ENCODE measurements at places on chromosomes 7 and 10.

DNA sequence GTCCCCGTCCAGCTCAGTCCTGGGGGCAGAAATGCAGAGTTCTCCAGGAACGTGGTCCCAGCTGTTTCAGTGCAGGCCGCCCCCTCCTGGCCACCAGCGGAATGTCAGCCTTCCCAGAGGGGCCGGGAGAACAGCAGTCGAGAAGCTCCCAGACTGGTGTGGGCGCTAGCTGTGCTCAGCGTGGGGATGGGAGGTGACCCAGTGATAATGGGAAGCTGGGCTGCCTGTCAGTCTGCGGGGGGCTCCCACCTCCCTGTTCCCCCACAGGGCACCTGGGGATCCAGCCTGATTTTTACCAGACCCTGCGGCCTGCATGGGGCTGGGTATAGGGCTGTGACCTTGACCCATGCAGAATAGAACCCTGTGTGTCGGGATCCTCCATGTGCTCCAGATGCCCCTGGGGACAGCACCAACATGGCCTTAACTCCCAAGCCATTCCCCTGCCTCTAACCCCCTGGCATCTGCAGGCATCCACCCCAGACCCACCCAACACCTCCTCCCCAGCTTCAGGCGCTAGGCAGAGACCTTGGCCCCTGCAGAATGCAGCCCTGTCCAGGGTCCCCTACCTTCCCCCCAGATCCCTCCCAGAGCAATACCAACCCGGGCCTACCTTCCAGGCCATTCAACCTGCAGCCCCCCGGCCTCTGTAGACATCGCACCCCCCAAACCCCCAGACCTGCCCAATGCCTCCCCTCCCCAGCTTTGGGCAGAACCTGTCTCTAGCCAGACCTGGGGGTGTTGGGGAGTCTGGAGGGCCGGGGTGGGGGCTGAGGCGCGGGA, 880 bp upstream of the ELN start:
- DNase-seq, result peak; percentile 42

GRCh38 chr10:117762819-117763172, 220.2 kb downstream of the EMX2 start:
- DNase-seq, result no peak

- DNase-seq, result no peak
These were observed 189.5 kb upstream of the MYO3A start for GRCh38 chr10:25744574-25744973.

DNA sequence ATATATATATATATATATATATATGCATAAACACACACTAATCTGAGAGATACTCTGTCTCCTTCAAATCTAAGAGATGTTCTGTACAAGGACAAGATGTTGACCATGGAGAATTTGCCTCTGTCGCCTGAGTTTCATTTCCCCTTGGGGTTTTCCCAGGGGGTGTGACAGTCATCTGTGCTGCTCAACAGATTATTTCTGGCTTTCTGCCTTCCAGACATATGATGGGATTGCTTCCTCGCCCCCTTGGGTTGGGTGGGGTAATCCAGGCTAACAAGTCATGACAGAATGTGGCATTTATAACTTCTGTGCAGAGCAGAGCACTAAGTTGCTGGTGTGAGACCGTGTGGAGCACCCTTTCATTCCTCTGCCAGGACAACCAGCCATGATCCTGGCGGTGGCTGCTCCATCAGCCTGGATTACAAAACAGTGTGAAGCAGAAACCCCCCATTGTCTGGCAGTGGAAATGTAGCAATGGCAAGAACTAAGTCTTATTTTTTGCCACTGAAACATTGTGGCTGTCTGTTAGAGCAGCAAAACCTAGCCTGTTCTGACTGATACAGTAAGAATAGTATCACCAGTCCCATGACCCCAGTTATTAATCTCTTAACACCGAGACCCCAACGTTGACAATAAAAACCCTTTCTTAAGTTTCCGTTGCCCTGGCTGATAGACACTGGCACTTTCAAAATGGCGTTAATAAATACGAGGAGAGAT, 13.7 kb upstream of the USP6NL start:
- DNase-seq, result no peak

- DNase-seq, result no peak
These were observed 20.8 kb downstream of the AUTS2 start for GRCh38 chr7:69619054-69619453.

- DNase-seq, result no peak
These were observed 71.9 kb downstream of the MKI67 start for GRCh38 chr10:128054163-128054970.

DNA sequence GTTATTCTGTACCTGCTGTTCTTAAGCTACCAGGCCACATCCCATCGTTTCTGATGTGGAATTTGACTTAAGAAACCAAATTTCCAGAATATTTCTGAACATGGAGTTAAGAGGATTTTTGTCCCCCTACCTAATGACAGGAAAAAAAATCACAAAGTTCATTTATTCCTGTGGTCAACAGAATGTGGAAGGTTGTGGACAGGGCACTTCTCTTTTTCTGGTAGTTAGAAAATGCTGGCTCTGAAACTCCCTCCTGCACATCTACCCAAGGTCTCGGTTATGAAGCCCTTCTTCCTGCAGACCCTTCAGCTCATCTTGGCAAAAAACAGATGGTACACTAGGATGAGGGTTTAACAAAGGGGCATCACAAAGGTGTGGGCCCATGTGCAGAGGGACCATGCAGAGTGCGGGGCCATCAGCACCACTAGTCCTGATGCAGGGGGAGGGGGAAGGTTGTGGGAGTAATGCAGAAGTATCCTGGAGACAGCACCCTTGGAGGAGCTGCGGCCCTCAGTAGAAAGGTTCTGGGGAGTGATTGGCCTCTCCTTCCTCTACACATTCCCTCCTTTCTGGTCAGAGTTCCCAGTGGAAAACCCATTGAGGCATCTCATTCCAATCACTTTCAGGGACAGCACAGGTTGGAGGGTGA, 9.8 kb downstream of the ALOX5 start:
- no peak for DNase-seq

DNA sequence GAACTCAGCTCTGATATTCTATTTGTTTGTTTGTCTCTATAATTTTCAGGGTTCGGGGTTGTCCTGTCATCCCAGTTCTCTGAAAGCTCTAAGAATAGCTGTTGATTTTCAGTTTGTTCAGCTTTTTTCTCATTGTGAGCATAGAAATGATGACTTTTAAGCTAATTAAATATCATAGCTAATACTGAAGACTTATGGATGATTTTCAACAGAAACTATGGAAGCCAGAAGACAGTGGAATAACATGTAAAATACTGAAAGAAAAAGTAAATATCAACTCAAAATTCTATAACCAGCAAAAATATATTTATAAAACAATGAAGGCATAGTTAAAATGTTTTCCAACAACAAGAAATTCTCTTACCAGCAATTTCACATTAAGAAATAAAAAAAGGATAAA, 96.4 kb upstream of the ETV1 start:
- DNase-seq, result no peak

DNA sequence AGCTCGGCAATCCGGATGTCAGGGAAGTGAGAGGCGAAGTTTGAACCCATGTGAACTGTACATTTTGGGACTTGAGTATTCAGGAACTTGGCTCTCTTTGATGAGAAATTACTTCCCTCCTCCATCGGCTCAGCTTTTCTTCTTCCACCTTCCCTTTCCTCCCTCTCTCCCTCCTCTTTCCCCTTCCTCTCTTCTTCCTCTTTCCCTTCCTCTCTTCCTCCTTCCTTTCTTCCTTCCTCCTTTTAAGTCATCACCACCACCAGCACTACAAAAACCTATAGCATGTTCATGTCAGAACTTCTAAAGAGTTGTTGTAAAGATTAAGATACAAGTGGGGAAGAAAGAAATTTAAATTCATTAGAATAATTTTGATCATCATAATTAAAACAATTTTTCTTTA, 31.9 kb upstream of the CDHR3 start:
- DNase-seq, result no peak

DNA sequence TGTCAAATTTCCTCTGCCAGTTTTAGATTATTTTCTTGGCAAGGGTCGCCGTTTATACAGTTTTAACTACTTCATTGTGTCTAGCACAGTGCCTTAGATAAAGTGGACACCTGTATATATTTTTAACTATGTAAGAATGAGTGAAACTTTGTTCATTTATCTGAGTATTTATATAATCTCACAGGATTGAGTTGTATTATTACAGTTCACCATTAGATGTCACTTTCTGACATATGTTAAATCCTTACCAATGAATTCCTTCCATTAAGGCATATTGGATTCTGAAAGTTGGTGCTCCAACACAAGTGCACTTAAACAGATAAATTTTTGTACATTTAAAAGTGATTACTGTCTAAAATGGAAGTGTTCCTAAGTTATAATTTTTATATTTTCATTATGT, 43.0 kb downstream of the ZMYND11 start:
- DNase-seq, result no peak

DNA sequence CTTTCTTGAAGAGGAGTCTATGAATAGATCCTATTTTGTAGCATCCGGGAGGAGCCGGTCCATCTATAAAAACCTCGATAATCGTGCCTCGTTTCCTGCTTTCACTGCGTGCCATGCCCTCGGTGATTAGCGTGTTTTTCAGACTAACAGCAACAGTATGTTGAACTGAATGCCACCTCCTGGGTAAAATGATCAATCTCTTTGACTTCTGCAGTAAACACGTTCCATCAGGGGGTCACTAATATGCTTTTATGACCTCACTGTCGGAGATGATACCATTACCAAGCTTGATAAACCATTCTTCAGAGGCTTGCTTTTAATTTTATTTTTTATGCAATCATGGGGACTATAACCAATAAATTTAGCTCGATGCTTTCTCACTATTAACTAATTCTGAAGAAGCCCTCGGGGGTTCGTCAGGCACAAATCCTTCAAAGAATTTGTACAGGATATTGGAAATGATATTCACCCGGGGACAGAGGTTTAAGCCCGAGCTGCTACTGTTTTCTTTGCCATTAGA, 228.3 kb downstream of the ADARB2 start:
- DNase-seq, result no peak

DNA sequence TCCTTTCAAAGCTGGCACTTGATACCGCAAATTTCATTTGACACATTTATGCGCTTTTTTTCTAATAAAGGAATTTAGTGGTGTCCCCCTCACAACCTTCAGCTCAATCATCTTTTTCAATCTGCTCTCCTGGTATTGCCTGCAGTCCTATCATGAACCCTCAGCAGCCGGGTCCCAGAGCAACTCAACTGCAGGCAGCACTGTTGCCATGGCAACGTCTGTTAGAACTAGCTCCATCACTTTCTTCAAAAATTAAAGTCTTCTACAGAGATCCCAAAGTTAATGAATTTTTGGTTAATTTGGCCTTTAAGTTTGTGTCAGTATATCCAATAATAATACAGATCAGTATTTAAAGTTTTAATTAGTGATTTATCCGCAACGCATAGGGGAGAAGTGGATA, 136.1 kb upstream of the TARP start:
- DNase-seq, result no peak

DNA sequence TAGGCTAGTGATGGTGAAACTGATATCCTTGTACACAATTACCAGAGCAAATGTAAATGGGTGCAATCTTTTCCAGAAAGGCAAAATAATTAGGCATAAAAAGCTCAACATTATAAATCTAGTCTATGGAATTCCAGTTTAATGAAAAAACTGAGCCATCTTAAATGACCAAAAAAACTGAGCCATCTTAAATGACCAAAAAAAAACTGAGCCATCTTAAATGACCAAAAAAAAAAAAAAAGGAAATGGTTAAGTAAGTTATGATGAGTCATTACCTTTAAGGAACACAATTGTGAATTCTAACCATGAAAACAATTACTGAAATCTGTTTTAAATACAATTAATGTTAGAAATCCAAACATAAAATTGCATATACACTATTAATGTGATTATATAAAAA, 25.3 kb downstream of the USP6NL start:
- no peak for DNase-seq

- no peak for DNase-seq
These were observed 129.2 kb downstream of the BAMBI start for GRCh38 chr10:28806488-28806941.

- no peak for DNase-seq
These were observed 57.1 kb upstream of the RHOBTB1 start for GRCh38 chr10:61000769-61001730.

DNA sequence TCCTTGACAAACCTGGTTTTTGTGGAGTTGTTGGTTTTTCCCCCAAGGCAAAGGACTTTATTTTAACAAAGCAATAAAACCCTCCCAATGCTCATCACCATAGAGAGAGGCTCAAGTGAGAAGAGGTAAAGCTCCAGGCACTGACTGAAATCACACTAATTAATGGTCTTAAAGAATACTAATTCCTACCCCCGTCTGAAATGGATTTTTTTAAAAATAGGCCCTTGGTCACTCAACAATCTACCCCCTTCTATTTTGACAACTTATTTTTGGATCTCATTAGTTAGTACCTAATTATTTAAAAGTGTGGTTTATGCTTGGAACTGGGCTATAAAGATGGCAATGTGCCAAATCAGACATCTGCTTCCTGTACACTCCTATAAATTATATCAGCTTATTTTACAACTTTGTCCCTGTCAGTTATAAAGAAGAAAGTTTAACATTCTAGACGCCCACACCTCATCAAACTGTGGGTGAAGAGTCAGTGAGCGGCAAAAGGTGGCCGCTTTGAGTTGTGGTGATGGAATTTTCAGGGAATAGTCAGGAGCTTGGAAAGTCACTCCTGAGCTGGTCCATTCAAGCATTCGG, 10.6 kb downstream of the GLI3 start:
- DNase-seq, result no peak

- DNase-seq, result peak; percentile 93
These were observed 177.2 kb downstream of the SH3PXD2A start for GRCh38 chr10:103678178-103678526.

- no peak for DNase-seq
These were observed 555.0 kb downstream of the PTPRN2 start for GRCh38 chr7:158032561-158033115.

DNA sequence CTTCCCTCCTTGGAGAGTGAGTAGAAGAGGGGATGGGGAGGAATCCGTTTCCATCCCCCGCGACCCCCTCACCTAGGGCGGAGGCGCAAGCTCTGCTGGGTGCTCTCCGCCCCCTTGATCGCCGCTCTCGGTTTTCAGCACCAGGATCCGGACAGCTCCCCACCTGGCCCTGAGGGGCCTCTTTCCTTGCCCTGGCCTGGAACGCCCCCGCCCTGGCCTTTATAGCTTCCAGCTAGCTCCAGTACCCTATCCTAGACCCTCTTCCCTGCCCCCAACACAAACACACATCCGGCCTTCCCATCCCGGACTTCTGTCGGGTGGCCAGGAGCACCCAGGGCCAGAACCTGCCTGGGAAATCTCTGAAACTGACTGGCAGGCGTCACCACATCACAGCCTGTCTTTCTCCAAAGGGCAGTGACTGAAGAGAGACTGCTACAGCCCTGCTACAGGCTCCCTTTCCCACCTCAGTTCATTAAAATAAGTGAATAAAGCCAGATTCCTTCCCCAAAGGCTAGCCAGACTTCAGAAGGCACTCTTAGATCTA, 72.3 kb upstream of the LEP start:
- DNase-seq, result no peak

- no peak for DNase-seq
These were observed 35.0 kb downstream of the SUFU start for GRCh38 chr10:102538811-102539210.

DNA sequence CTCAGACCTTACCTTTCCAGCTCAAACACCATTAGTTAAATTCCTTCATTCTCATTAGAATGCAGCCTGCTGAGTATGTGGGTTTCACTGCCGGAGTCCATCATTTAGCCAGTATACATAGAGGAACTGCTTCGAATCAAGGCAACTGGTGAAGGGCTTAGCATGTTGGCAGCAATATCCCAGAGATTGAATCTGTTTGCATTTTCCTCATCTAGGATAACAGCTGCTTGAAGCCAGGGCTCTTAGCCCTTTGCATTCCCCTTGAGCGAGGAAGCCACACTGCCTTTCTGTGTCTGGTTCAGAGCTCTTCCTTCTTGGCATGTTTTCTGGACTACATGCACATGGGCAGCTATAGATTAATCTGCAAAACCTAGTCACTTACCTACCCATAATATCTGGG, 14.7 kb downstream of the NODAL start:
- no peak for DNase-seq

- DNase-seq, result peak; percentile 4
These were observed 37.0 kb downstream of the RBM20 start for GRCh38 chr10:110681023-110681681.

Measured in CD8-positive, alpha-beta memory T cell (primary cell).